ENCODE measurements at places on chromosomes 3 and 15.
A peak's percentile ranks its signal among the peaks of the same experiment; 100 is the strongest.

DNA sequence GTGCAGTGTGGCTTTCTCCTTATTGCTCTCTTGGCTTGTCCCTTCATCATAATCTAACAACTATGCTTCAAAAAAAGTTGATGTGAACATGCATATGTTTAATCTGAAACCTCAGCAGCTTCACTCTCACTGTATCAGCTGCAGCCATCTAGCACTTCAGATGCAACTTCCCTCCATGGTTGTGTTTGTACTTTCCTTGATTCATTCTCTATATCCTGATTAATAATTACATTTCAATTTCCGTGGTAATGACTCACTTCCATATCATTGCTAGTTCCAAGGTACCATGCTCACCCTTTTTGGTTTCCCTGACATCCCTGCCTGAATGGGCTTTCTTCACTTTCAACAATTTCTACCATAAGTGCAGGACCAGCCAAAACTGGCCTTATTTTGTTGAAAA lies 51.2 kb downstream of the MDFIC2 start:
- no peak for DNase-seq

DNA sequence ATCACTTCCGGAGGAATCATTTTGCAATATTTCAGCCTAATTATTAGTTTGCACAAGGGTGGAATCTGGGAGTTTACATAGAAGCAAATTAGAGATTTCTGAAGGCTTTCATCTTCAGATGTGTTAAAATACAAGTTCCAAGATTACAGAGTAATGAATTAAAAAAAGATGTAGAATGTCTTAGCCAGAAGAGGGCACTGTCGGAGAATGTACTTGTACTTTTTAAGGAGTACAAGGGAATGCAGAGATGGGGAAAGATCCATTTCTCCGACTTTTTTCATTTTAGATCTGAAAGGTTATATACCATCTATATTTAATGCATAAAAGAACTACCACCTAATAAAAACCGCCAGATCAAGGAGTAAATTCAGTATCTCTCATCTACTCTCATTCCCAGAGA lies 43.1 kb upstream of the WDR5B start:
- DNase-seq = no peak

DNA sequence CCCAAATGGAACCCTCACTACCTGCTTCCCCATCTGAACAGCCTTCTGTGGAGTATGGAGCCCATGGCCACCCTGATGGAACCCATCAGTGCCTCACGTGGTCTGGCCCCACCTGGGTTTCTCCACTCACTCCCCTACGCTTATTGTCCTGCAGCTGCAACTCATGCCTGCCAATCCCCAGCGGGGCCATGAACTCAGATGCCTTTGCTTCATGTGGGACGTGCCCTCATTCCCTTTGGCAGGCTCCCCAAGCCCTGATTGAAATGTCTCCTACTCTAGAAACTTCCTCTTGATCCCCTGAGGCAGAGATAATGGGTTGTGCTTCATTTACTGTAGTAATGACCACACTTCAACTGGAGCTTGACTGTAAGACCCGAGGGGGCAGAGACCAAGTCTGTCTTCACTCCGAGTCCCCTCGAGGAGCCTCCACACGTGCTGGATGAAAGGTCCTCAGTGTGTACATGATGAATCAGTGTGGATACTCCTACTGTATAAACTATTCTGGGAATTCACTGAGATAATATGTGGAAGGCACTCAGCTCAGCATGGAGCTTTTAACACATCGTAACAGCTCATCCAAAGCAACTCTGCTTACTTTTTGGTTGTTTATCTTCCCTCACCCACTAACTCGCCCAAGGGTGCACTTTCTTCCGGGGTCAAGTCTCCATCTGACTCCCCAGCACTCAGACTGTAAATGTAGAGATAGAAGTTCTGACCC lies 232.8 kb upstream of the BHLHE40 start:
- no peak for DNase-seq

- no peak for DNase-seq
Measured at GRCh38 chr3:141605883-141606282, 119.1 kb downstream of the RASA2 start.

DNA sequence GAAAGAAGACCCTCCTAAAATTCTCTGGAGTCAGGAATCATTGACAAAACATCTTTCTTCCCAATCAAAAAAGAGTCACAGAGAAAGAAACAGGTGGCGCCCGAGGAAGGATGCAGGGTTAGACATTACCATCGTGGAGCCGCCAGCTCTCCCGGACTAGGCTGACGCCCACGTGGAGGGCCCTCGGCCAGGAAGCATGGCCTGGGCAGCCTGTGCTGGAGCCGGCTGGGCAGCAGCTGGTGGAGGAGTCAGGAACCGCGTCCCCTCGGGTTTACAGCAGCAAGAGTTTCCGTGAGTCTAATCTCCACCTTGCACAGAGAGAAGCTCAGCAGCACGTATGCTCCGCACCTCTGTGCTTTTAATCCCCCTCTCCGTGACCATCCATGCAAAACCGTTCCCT lies 533.7 kb upstream of the ATP11B start:
- no peak for DNase-seq

DNA sequence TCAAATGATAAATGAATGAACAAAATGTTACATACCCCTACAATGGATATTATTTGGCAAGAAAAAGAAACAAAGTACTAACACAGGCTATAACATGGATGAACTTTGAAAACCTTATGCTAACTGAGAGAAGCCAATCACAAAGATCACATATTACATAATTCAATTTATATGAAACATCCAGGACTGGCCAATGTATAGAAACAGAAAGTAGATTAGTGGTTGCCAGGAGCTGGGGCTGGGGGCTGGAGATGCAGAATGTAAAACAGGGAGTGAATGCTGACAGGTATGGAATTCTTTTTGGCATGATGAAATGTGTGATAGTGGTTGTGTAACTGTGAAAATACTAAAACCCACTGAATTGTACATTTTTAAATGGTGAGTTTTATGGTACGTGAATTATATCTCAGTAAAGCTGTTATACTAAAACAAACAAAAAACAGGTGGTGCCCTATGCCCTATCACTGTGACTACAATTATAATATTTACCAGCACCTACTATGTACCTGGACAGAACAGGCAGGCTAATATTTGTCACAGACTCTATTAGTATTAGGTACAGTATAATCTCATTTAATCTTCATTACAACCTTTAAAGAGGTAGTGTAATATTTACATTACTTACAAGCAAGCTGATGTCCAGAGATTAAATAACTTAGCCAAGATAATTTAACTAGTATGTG lies 90.0 kb downstream of the ETFA start:
- no peak for DNase-seq

GRCh38 chr3:134201201-134202130 lies 49.2 kb downstream of the RYK start:
- DNase-seq = no peak

DNA sequence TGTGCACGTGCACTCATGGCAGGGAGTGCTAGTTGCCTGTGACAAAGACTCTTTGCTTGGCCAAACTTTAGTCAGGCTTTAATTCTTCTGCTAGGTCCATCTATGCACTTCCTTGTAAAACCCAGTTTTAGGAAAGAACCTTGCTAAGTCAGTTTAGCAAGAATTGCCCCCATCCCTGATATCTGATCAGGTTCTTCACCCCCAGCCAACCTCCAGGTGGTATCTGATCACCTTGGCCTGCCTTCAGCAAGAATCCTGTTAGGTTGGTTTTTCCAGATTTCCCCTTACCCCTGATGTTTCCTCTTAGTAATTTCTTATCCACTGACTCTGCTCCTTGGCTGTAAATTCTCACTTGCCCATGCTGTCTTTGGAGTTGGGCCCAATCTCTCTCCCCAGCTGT lies 8.4 kb downstream of the HSPBAP1 start:
- DNase-seq = no peak

- no peak for DNase-seq
Measured at GRCh38 chr3:193780810-193781478, 187.9 kb downstream of the OPA1 start.

DNA sequence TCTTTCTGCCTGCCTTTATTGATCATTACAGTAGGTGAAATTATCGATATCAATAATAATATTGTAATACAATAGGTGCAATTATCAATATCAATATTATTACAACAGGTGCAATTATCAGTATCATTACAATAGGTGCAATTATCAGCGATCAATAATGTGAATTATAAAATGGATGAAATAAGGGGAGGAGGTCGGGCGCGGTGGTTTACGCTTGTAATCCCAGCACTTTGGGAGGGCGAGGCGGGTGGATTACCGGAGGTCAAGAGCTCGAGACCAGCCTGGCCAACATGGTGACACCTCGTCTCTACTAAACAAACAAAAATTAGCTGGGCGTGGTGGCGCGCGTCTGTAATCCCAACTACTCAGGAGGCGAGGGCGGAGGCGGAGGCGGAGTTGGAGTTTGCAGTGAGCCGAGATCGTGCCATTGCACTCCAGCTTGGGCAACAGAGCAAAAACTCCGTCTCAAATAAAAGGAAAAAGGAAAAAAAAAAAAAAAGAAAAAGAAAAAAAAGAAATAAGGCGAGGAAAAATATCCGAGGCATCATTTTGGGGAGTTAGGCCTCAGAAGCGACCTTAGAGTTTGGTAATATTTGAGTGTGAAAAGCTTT lies 611 bp upstream of the BNIP2 start:
- DNase-seq = peak; percentile 13

DNA sequence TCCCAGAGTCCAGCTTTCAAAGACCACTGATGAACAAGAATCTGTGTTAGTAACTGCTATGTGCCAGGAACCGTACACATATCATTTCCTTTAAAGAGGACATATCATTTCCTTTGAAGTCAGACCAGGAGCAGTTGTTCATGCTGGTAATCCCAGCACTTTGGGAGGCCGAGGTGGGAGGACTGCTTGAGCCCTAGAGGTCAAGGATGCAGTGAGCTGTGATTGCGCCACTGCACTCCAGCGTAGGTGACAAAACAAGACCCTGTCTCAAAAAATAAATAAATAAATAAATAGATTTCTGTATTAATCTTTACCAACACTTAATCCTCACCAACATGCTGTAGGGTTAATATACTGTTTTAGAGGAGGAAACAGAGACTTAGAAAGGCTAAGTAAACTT lies 23.9 kb upstream of the CDV3 start:
- no peak for DNase-seq

- no peak for DNase-seq
Measured at GRCh38 chr3:159258934-159259333, 457.1 kb downstream of the MFSD1 start.

GRCh38 chr15:89993349-89993748 lies 7.8 kb upstream of the ZNF710 start:
- DNase-seq = no peak

DNA sequence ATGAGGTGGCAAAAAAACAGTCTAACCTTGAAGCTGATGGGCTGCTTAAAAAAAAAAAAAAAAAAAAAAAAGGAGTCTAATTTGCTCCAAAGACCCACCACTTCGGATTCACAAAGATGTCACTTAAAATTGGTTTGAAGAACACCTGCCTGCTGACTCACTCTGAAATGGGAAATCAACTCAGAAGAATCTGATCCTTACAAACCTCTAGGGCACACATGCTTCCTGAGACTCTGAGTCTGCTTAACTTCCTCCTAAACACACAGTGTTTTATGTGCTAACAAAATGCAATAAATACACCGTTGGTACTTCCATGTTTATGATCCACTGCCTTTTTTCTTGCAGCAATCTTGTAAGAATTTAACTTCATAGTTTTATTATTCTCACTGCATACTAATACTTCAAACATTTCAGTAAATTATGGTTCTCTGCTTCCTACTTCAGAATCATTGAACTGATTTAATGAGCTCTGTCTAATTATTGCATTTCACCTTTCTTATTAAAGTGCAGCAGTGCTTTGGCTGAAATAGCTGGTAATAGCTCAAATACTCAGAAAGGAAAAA lies 73.0 kb upstream of the FRMD4B start:
- DNase-seq = no peak

GRCh38 chr15:70132139-70132538 lies 34.4 kb upstream of the TLE3 start:
- no peak for DNase-seq

DNA sequence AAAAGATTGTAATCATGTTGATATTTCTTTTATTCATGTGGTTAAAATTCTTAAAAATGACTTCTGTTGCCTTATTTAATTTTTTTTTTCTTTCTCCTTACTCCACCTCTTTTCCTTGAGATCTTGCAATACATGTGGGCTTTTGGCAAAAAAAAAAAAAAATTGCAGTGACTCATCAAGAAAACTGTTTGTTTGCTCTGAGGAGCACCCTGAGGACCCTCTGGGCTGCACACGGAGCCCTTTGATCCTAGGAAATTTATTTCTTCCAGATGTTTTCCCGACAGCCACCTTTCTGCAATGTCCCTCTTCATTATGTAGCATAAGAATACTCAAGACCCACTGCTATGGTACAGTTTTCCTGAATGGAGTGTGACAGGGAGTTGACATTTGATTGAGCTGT lies 371.7 kb downstream of the ZBTB20 start:
- no peak for DNase-seq

- DNase-seq = no peak
Measured at GRCh38 chr3:29612536-29612935, 331.7 kb downstream of the RBMS3 start.

- no peak for DNase-seq
Measured at GRCh38 chr3:16086690-16087089, 87.8 kb upstream of the GALNT15 start.

GRCh38 chr15:62099094-62099601 lies 32.4 kb downstream of the C2CD4A start:
- DNase-seq = no peak

GRCh38 chr3:69339760-69340159 lies 46.1 kb downstream of the FRMD4B start:
- no peak for DNase-seq
